Endothelial cell of umbilical vein (primary cell): ENCODE measurements at places on chromosomes 6 and 20. TPM values are rescaled to one million over a fixed set of nuclear protein-coding genes. Genes with fewer than 3 reads are reported as not detected.
A peak's percentile ranks its signal among the peaks of the same experiment; 100 is the strongest.

GRCh38 chr6:44829836-44830235 is 442.3 kb downstream of the CDC5L start:
- H3K4me1 ChIP-seq = no peaks in the 10 kb centered on the region
- H3K27ac ChIP-seq = no peak overlapping the region
- no peaks in the 10 kb centered on the region for H3K27me3 ChIP-seq

The ME1 gene
- 27.0 and 29.3 TPM in 2 replicates for total RNA-seq

The FERMT1 gene
- total RNA-seq = 0.42 and 1.5 TPM in 2 replicates

- H3K27ac ChIP-seq = no peak overlapping the region
- no peak overlapping the region for H3K4me3 ChIP-seq
- peaks cover 10% of the 10 kb centered on the region for H3K4me1 ChIP-seq
- DNase-seq = no peak
- no peaks in the 10 kb centered on the region for H3K27me3 ChIP-seq
- no peaks in the 10 kb centered on the region for H3K36me3 ChIP-seq
These were observed 75.4 kb upstream of the EEF1E1 start for GRCh38 chr6:8177721-8178120.

The TPBG gene
- total RNA-seq = 9.0 and 11.4 TPM in 2 replicates

DNA sequence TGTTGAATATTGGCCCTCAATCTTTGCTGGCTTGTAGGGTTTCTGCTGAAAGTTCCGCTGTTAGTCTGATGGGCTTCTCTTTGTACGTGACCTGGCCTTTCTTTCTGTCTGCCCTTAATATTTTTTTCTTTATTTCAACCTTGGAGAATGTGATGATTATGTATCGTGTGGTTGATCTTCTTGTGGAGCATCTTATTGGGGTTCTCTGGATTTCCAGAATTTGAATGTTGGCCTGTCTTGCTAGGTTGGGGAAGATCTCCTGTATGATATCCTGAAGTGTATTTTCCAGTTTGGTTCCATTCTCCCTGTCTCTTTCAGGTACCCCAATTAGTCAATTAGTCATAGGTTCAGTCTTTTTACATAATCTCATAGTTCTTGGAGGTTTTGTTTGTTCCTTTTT is 22.6 kb upstream of the MOXD1 start:
- no peak overlapping the region for H3K4me3 ChIP-seq
- peaks cover 3% of the 10 kb centered on the region for H3K27me3 ChIP-seq
- no peak for DNase-seq
- no peaks in the 10 kb centered on the region for H3K36me3 ChIP-seq
- no peaks in the 10 kb centered on the region for H3K4me1 ChIP-seq

The ANKRD60 gene
- total RNA-seq = not detected in 2 replicates

DNA sequence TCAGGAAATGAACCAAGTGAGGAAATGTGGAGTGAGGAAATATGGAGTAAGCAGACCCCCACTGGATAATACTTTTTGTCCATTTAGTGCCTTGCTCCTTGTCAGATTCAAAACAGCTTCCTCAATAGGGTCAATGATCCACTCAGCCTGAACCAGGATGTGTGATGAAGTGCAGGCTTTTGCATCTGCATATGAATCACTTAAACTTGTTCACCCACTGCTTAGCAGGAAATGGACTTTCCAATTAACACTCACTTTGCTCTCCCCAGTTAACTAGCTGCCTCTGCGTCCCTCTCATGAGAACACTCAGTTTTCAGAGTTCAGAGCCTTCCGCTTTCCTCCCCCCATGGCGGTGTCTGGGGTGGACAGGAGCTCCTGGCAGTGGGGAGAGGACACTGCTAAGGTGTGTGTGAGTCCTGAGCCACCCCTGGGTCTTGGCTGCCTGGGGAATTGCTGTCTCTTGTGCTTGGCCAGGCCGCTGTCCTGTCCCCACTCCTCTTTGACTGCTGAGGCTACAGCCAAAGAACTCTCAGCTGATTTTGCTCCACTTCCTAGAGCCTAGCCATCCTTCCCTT is 621.8 kb downstream of the CDH26 start:
- H3K27me3 ChIP-seq = no peaks in the 10 kb centered on the region
- no peak overlapping the region for H3K27ac ChIP-seq
- H3K4me1 ChIP-seq = no peaks in the 10 kb centered on the region
- no peak overlapping the region for H3K4me3 ChIP-seq
- H3K36me3 ChIP-seq = no peaks in the 10 kb centered on the region
- DNase-seq = no peak

DNA sequence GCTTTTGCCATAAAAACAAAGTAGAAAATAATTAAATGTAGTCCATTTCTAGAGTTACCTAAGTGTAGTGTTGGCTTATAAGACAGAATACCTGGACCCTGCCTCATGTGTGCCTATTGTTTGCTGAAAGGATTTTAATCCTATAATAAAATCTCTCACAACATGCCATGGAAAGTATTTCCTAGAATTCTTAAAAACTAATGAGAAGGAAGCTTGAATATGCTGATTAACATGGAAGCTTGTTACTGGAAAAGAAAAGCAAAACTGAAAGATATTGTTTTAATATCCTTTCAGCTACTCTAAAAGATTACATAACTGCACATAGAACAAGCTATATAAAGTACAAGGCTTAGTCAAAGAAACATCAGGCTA is 18.0 kb upstream of the FAM135A start:
- no peaks in the 10 kb centered on the region for H3K36me3 ChIP-seq
- H3K27ac ChIP-seq = no peak overlapping the region
- peaks cover 16% of the 10 kb centered on the region for H3K4me1 ChIP-seq
- peaks cover 6% of the 10 kb centered on the region for H3K27me3 ChIP-seq
- no peak for DNase-seq

DNA sequence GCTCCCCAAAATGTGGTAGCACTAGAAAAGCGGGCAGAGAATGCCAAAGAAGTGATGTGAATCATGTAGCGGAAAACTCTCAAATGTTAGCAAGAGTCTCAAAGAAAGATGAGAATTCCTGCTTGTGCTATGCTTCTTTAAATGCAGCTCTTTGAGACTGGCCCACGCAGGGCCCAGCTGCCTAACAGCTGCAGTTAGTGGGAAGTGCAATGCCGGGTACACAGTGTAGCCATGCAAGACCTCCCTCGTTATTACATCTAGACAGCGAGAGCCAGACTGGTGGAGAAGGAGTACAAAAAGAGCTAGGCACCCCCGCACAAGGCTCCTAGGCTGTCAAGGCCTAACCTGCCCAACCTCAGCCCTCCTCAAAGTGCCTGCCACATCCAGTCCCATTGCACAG is 201.7 kb upstream of the PRDM1 start:
- no peaks in the 10 kb centered on the region for H3K4me1 ChIP-seq
- DNase-seq = no peak
- H3K36me3 ChIP-seq = no peaks in the 10 kb centered on the region
- no peak overlapping the region for H3K27ac ChIP-seq

The ZSCAN16 gene
- total RNA-seq = 7.7 and 8.9 TPM in 2 replicates

DNA sequence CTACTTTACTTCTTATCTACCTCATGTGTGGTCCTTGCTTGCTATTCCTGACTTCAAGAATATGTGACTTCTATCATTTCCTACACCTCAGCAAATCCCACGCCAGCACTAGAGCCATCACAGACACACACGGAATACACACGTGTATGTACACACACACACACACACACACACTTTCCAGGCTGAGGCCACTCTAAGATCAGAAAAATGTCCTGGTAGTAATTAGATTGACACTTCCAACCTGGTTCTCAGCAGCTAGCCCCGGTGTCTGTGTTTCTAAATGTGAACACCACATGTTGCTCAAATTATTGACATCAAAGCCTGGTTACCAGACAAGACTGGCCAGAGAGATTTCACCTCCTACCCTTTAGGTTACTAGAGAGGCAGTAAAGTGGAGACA is 54.1 kb upstream of the SASH1 start:
- no peak overlapping the region for H3K27ac ChIP-seq
- DNase-seq = no peak
- no peaks in the 10 kb centered on the region for H3K36me3 ChIP-seq
- peaks cover 12% of the 10 kb centered on the region for H3K4me1 ChIP-seq
- H3K27me3 ChIP-seq = no peaks in the 10 kb centered on the region

- H3K27ac ChIP-seq = no peak overlapping the region
- no peaks in the 10 kb centered on the region for H3K4me1 ChIP-seq
- H3K36me3 ChIP-seq = no peaks in the 10 kb centered on the region
- no peaks in the 10 kb centered on the region for H3K27me3 ChIP-seq
These were observed 184.7 kb downstream of the CDH4 start for GRCh38 chr20:61436667-61437279.

DNA sequence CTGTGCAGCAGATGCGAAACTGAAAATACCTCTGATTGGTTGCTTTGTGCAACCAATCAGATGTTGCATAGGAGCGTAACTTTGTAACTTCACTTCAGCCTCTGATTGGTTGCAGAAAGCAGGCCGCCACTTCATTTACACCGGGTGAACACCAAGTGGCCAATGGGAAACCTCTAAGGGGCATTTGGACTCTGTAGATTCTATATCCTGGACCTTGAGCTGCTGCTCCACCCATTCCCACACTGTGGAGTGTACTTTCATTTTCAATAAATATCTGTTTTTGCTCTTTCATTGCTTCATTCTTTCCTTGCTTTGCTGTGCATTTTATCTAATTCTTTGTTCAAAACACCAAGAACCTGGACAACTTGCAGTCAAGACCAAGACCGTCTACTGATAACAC is 14.1 kb upstream of the NXT1 start:
- H3K4me3 ChIP-seq = no peak overlapping the region
- no peak overlapping the region for H3K27ac ChIP-seq
- H3K4me1 ChIP-seq = peaks cover 8% of the 10 kb centered on the region
- peaks cover 3% of the 10 kb centered on the region for H3K27me3 ChIP-seq
- no peaks in the 10 kb centered on the region for H3K36me3 ChIP-seq

DNA sequence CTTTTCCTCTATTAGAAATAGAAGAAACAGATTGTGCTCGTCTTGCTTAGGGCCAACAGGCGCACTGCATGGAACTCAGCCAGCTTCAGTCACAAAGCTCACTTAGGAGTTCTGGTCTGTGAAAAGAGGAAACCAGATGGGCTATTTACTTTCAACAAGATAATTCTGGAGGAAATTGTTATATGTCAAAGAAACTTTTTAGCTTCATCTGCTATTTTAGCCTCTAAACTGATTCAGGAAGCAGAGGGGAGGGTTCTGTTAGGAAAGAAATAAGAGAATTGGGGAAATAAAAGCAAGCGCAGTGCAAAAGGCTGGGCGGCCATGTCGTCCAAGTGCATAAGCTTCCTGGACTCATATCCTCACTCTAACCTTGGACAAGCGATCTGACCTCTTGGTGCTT is 21.3 kb downstream of the PRKN start:
- no peak overlapping the region for H3K4me3 ChIP-seq
- no peak overlapping the region for H3K27ac ChIP-seq
- H3K4me1 ChIP-seq = no peaks in the 10 kb centered on the region
- H3K27me3 ChIP-seq = no peaks in the 10 kb centered on the region

DNA sequence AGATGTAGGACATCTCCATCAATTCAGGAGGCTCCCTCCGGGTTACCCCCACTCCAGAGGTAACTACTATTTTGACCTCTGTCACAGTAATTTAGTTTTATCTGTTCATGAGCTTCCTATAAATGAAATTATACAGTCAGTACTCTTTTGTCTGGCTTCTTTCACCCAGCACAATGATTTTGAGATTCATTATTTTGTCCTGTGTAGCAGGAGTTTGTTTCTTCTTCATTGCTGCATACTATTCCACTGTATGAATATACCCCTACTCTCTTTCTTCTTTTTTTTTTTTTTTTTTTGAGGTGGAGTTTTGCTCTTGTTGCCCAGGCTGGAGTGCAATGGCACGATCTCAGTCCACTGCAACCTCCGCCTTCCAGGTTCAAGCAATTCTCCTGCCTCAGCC is 11.8 kb upstream of the AP5S1 start:
- H3K4me3 ChIP-seq = no peak overlapping the region
- peaks cover 35% of the 10 kb centered on the region for H3K4me1 ChIP-seq
- peak overlapping the region; percentile 88 for H3K27ac ChIP-seq
- H3K27me3 ChIP-seq = no peaks in the 10 kb centered on the region
- peaks cover 5% of the 10 kb centered on the region for H3K36me3 ChIP-seq

The THBS2 gene
- not detected in 2 replicates for total RNA-seq

- no peak overlapping the region for H3K4me3 ChIP-seq
- H3K27ac ChIP-seq = no peak overlapping the region
- H3K36me3 ChIP-seq = no peaks in the 10 kb centered on the region
- H3K4me1 ChIP-seq = no peaks in the 10 kb centered on the region
These were observed 433.7 kb upstream of the RGS17 start for GRCh38 chr6:153564803-153565202.

- no peak overlapping the region for H3K27ac ChIP-seq
- no peaks in the 10 kb centered on the region for H3K27me3 ChIP-seq
- H3K36me3 ChIP-seq = no peaks in the 10 kb centered on the region
- no peak for DNase-seq
These were observed 43.0 kb downstream of the CBFA2T2 start for GRCh38 chr20:33532753-33533459.
